Omental fat pad (tissue), 4 donors: ENCODE measurements at places on chromosomes 7 and 10.

DNA sequence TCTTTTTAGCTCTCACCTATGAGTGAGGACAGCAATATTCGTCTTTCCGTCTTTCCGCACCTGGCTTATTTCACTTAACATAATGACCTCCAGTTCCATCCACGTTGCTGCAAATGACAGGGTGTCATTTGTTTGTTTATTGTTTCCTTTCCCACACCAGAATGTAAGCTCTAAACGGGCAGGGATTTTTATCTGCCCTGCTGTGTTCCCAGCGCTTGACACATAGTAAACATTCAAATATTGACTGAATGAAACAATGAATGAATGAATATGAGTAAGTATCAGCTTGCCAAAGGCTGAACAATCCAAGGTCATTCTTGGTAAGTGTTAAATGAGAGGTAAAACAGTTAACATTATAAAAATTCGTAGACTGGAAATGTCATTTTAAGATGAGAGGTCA is 12.8 kb downstream of the SH3PXD2A start:
- no peak for DNase-seq

GRCh38 chr7:151218170-151218569 is 7.9 kb upstream of the H2BK1 start:
- DNase-seq = no peak

DNA sequence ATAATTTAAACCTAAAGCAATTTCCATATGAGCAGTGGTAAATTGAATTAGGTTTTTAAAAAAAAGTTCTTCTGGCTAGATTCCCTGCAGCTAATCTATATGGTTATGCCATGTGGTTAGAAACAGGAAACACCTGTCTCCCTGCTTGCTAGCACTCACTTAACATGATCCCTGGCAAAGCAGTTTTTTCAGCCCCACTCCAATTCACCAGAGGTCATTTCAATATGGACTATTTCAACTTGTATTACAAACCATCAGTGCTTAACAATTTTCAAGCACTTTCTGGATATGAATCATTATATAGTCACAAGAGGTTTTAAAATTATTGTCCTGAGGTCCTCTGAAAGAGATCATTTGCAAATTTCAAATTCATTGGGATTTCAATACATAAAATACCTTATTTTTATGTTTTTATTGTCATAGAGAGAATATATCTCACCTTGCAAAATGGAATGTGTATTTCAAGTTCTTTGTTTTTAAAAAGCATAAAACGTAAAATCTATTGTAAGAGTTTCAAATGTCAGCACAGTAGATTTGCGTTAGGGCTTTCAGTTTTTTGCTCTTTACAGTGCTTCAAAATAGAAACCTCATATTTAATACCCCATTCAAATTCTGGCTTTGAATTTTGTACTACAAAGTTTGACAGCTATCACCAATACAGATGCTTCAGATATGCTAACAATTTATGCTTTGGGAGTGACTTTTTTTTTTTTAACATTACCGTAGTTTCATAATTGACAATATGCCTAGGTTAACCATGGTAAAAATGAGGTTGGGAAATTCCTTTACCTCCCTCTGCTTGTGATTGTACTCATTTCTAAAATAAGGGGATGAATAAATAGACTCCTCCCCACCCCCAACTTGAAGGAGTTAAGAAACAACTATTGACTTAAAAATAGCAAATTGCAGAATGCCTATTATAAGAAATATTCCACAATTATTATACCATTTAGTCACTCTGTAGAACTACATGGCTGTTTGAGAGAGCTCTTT is 117.5 kb upstream of the HGF start:
- DNase-seq = no peak

DNA sequence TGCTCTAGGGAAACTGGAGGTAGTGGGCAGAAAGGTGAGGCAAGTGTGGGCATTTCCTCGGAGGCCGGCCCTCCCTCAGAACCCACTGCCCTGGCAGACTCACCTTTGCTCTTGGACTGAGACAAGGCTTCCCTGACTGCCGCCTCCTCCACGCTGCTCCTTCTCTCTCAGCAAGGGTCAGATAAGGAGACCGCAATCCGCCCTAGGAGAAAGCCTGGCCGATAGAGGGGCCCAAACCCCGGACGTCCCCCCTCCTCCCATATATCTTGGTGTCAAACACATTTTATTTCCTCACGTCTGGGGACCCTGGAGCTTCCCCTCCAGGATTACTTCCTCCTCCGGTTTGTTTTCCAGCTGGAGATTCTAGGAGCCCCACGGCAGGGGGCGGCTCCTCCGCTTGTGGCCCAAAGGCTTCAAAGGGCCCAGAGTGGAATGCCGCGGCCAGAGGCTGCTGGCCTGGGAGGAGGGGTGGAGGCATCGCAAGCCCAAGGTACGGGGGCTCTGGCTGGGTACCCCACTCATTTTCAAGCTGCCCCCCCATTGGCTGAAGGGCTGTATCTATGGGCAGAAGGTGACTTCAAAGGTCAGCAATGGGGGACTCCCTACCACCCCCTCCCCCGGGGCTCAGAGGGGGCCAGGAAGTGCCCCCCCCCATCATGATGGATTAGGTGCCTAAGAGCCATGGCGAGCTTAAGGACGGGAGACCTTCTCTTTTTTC is 31.7 kb upstream of the LBX1 start:
- no peak for DNase-seq

DNA sequence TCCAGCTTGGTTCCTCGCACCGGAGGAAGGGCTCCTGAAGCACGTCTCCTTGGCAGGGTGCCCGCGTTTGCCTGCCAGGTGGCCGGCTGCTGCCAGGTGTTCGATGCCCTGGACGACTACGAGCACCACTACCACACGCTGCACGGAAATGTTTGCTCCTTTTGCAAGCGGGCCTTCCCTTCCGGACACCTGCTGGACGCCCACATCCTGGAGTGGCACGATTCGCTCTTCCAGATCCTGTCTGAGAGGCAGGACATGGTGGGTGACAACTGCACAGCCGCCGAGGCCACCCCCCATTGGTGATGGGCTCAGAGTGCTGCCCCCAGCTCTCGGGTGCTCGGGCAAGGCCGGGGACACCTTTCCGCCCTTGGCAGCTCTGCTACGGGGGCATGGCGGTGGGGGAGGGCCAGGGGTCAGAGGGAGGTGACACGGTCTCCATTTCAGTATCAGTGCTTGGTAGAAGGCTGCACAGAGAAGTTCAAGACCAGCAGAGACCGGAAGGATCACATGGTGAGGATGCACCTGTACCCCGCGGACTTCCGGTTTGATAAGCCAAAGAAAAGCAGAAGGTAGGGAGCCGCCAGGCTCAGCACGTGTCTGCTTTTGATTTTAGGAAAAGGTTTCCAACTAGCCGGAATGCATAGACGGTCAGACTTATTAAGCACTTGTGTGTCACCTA is 1.1 kb downstream of the ZNF511 start:
- DNase-seq = no peak

DNA sequence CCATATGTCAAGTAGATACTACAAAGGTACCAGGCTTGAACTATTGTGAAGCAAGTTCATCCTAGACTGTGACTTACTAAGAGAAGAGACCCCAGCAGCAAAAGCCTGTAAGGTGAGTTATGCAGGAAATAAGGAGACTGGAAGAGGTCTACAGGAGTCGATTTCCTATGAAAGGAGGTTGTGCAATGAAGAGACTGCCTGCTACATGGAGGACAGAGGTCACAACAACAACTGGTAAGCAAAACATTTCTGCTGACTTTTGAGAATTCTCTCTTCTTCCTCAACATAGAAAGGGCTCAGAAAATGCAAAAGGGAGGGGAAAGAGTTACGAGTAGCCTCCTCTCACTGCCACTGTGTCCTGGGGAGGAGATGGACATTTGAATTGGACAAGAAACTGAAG is 42.4 kb downstream of the PDK4 start:
- no peak for DNase-seq

DNA sequence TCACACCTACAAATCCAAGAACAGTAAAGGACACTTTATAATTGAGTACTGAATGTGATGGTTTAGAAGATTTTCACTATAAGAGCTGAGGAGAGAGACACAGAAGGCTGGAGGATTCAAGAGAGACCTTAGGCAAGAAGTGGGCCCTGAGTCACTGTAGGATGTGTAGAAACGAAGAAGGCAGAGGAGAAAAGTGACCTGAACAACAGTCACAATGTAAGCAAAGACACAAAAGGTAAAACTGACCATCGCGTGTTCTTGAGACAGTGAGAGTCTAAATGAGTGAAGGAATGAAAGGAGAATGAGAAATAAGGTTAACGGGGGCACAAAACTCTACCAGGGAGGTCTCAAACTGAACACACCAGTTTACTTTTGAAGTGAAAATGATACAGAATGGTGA is 298.2 kb upstream of the LRGUK start:
- no peak for DNase-seq

GRCh38 chr10:44387853-44388251 is 3.0 kb upstream of the CXCL12 start:
- no peak for DNase-seq

DNA sequence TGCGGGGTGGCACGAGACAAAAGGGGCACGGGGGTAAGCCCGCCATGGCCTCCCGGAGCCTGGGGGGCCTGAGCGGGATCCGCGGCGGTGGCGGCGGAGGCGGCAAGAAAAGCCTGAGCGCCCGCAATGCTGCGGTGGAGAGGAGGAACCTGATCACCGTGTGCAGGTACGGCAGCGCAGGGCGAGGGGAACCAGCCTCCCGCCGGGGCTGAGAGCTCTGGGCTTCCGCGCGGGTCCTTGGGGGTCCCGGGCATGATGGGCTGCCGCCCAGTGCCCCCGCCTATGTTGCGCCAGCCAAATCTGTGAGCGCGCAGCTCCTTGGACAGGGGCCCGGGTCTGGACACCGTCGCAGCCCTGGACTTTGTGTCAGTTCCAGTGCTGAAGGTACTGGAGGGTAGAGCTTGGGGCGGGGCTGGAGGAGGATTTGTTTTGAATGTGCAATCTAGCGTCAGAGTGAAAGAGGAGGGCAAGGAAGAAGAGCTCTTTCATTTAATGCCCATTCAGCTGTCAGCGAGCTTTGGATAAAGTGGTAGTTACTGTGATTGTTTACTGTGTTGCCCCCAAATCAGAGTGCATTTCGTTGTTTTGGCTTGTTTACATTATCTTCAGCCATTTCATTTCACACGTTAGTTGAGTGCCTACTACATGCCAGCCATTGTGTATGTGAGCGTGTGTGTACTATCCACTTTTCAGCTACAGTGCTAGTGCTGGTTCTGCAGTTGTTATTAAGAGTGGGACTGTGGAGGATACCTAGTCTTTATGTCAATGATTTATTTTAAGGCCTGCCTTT is 777 bp downstream of the RUNDC3B start:
- DNase-seq = no peak

DNA sequence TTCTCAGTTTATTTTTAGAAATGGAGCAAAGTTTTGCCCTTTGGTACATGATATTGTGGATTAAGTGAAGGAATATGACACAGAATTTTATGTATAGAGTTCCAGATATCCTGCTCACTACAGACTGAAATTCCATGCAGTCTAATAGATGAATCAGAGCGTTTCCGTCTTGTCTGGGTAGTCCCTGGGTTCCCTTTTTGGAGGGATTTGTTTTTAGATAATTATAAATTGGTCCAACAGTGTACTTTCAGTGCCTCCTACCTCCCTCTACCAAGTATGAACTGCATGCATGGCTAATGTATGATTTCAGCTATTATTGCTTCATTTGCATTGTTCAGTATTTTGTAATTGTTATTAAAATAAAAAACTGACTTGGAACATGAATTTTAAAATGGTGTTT is 74.4 kb downstream of the SEPTIN7 start:
- no peak for DNase-seq

GRCh38 chr10:60485025-60485424 is 95.3 kb upstream of the ANK3 start:
- no peak for DNase-seq

GRCh38 chr10:70445718-70446657 is 4.5 kb upstream of the NODAL start:
- DNase-seq = no peak

- DNase-seq = no peak
Measured at GRCh38 chr10:124091646-124092249, 1.6 kb downstream of the CHST15 start.

DNA sequence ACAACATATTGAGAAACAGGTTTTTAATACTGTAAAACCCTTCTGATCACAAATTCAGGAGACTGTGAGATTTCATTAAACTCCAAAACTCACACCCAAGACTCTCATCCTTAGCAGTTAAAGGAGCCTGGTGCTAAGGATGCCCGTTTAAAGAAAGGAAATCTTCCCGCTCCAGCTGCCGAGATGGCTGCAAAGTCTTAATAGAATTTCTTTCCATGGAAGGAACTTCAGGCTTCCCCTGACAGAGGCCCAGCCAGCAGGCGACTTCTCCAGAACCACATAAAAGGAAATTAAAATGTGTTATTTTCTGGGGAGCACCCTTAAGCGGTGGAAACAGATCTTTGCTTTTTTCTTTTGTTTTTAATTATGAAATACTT is 104.7 kb upstream of the CHST15 start:
- DNase-seq = no peak

GRCh38 chr10:44178281-44178680 is 206.6 kb downstream of the CXCL12 start:
- no peak for DNase-seq

DNA sequence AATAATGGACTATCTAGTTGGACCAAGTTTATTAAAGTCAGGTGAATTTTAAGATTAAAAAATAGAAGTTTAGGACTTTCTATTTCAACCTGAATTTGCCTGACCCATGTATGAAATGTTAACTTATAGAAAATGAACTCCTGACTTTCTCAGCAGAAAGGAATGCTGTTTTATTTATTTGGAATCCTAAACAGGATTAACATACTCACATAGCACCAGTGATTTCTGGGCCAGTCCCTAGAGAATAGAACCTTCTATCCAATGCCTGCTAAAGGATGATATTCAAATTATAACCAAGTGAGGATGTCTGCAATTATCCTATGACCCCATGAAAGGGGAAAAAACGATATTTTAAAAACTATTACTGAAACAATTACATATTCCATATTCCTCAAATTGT is 148.8 kb downstream of the CHRM2 start:
- DNase-seq = no peak
